Placental epithelial cell (primary cell): ENCODE measurements at places on chromosomes 11 and 22. TPM values are rescaled to one million over a fixed set of nuclear protein-coding genes. Genes with fewer than 3 reads are reported as not detected.

The B4GALNT4 gene
- 0.22 and 4.3 TPM in 2 replicates for total RNA-seq

The TRIM44 gene
- total RNA-seq = 12.6 and 20.9 TPM in 2 replicates

The GRIK4 gene
- total RNA-seq = not detected in 2 replicates

The IL18 gene
- total RNA-seq = 1.1 and 1.6 TPM in 2 replicates

The NLRP14 gene
- under 0.01 TPM in 1 of 2 replicates, not detected in the other for total RNA-seq

The HIC2 gene
- total RNA-seq = 13.3 and 19.8 TPM in 2 replicates

The MS4A14 gene
- under 0.01 TPM in 1 of 2 replicates, not detected in the other for total RNA-seq
